Sigmoid colon (tissue), 7 donors: ENCODE measurements at places on chromosomes 16 and 17. TPM values are rescaled to one million over a fixed set of nuclear protein-coding genes. Genes with fewer than 3 reads are reported as not detected.
A peak's percentile ranks its signal among the peaks of the same experiment; 100 is the strongest.

STXBP4 gene
- polyA plus RNA-seq: 0.69 TPM

DNA sequence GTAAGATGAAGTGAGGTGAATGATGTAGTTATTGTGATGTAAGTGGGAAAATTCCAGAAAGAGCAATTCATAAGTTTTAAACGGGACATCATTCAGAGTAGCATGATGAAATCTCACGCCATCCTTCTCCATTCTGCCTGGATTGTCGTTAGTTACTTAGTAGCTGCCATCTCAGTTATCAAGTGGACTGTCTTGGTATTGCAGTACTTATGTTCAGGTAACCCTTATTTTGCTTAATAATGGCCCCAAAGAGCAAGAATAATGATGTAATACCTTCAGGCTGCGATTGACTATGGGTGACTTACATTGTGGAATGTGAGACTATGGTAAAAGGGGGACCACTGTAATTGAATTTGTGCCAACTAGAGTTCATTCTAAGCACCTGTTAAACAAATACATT is 234.1 kb upstream of the TOM1L1 start:
- no peaks in the 10 kb centered on the region for H3K36me3 ChIP-seq
- H3K27ac ChIP-seq: no peak overlapping the region

SARM1 gene
- polyA plus RNA-seq: 10.2 TPM

DNA sequence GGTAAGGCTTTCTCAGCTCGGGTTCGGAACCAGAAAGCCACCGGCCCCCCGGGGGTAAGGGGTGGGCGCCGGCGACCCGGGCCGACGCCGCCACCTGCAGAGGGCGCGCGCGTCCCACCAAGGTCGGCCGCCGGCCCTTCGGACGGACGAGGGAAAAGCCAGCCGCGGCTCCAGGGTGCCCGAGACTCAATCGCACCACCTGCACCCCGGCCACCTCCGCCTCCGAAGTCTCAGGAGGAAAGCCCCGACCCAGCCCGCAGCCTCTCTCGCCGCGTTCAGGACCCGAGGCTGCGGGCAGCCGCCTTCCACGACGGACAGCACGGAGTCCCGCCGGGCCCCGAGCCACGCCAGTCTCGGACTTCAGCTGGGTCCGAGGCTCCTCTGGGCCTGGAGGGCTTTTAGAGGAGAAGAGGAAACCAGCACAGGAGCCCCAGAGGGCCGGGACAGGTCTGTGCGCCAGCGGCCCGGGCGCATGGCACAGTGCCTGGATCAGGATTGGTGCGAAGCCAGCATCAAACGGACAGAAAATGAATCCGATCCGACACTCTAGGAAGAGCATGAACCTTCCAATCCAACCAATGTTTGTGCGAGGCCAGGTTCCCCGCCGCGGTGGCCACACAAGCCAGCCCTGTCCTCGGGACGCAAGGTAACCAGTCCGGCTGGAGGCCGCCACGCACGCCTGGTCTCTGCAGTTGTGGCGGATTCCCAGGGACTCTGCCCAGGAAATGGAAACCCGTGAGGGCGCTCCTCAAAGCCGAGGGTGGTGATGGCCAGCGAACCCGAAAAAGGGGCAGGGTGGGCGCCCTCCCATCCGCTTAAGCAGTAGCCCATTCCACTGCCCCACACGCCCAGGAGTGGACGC is 6.7 kb downstream of the CBX8 start:
- peaks cover 35% of the 10 kb centered on the region for H3K4me1 ChIP-seq
- H3K27ac ChIP-seq: no peak overlapping the region
- no peaks in the 10 kb centered on the region for H3K36me3 ChIP-seq
- DNase-seq: no peak

- no peak for DNase-seq
- H3K4me3 ChIP-seq: no peak overlapping the region
- no peak overlapping the region for H3K27ac ChIP-seq
- H3K4me1 ChIP-seq: peaks cover 39% of the 10 kb centered on the region
- H3K27me3 ChIP-seq: no peaks in the 10 kb centered on the region
These were observed 2.6 kb upstream of the ZNF768 start for GRCh38 chr16:30528799-30529457.

DNA sequence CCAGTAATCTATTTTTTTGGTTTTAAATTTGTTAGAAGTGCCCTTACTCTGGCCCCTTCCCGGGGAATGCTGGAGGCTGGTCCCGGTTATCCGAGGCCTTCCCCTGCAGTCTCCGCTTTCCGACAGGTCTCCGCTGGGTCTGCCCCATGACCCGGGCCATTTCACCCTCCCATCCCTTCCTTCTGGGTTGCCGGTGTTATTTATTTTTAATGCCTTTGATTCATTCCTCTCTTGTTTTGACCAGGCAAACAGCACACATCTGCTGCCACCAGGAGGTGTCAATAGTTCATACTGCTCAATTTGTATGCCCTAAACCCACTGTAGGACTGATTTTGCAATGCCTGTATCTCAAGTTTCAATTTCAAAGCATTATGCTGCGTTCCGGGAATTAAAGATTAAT is 113.2 kb upstream of the IRX5 start:
- DNase-seq: no peak
- H3K4me3 ChIP-seq: no peak overlapping the region
- no peaks in the 10 kb centered on the region for H3K27me3 ChIP-seq
- no peak overlapping the region for H3K27ac ChIP-seq
- no peaks in the 10 kb centered on the region for H3K4me1 ChIP-seq

GAST gene
- polyA plus RNA-seq: not detected

GRCh38 chr16:17205279-17206211 is 265.2 kb downstream of the XYLT1 start:
- no peaks in the 10 kb centered on the region for H3K36me3 ChIP-seq
- H3K27ac ChIP-seq: no peak overlapping the region
- no peaks in the 10 kb centered on the region for H3K27me3 ChIP-seq
- no peak for DNase-seq
- no peak overlapping the region for H3K4me3 ChIP-seq

SULT1A1 gene
- 283 TPM for polyA plus RNA-seq

DNA sequence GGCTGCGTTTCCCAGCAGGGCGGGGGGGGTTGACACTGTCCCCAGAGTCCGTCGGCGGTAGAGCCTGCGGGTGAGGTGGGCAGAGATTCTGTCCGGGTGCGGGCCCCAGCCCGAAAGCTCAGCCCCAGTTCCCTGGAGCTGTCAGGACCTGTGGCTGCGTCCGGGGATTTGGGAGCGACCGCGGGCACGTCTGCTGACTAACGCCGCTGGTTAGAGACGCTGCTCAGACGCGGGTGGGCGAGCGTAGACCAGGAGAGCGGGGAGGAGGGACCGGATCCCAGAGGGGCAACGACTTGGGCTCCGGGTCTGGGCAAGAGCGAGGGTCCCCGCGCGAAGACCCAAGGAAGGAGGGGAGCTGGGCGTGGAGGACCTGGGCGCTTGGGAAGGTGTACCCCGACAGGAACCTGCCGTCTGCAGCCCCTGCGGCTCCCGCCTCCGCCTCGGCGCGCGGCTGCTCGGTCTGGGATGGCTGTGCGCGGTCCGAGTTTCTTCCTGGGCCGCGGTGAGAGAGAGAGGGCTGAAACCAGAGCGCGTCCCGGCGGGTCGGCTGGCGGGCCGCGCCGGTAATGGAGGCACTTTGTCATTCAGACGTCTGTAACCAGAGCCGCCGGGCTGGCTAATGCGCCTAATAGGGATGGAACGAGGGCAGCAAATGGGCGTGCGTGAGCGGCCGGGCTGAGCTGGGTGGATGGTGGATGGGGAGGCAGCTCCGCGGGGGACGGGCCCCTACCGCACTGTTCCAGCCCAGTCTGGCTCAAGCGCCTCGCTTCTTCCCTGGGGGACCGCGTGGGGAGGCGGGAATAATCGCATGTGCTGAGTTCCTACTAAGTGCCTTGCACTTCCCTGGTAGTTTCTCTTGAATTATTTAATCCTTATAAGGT is 2.3 kb downstream of the NGFR start:
- H3K27ac ChIP-seq: peak overlapping the region; percentile 45
- DNase-seq: peak; percentile 91
- no peaks in the 10 kb centered on the region for H3K36me3 ChIP-seq
- peak overlapping the region; percentile 55 for H3K4me3 ChIP-seq
- H3K27me3 ChIP-seq: peaks cover 8% of the 10 kb centered on the region
- H3K4me1 ChIP-seq: peaks cover 38% of the 10 kb centered on the region

PIRT gene
- polyA plus RNA-seq: 3.6 TPM
